ENCODE measurements at places on chromosomes 3 and 15. TPM values are rescaled to one million over a fixed set of nuclear protein-coding genes. Genes with fewer than 3 reads are reported as not detected.
A peak's percentile ranks its signal among the peaks of the same experiment; 100 is the strongest.

The TTLL13 gene
- not detected for total RNA-seq

DNA sequence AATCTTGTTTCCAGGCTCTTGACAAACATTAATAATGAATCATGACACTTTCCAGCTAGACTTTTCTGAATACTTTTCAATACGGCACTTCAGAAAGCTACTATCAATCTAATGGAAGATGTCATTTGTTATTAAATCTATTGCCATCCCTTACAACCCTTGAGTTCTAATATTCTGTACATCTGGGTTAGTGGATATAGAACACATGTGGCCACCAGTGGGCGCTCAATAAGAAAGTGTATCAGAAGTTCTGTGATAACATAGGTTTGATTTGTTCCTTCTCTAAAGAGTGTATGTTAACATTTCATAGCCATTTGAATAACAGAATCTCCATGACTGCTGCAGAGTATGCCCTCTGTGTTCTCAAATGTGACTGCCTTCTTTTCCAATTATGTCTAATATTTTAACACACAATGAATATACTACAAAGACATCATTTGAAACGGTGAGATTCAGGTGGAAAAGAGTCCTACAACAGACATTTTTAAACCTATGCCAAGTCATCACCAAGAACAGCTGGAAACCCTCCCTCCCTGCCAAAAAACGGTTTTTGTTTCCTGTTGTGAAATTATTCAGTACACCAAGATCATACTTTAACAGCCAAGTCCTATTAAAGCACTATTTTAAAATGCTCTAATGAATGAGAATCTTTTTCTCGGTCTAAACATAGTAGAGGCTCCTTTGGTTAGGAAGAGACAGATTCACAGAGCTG is 22.2 kb downstream of the ALDH1A2 start:
- DNase-seq: no peak

The COL8A1 gene
- total RNA-seq: 43.3 TPM

GRCh38 chr3:3665961-3666640 is 133.1 kb upstream of the LRRN1 start:
- DNase-seq: no peak

DNA sequence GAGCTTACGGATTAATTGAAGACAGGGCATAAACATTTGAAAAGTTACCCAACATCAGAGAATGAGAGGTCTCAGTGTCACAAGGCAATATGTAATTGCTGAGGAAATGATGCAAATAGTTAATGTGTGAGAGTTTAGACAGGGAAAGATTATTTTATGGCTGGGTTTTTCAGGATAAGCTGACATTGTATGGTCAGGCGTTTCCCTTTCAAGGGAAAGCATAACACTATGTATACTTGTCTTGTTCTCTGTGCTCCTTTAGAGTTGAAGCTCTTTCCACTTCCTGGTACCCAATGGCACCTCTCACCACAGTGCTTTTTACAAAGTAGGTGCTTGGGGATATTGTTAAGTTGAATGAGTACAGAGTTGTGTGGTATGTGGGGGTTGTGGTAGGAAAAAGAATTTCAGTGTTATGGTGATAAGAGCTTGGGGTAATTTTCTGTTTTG is 19.9 kb downstream of the IQGAP1 start:
- DNase-seq: no peak

DNA sequence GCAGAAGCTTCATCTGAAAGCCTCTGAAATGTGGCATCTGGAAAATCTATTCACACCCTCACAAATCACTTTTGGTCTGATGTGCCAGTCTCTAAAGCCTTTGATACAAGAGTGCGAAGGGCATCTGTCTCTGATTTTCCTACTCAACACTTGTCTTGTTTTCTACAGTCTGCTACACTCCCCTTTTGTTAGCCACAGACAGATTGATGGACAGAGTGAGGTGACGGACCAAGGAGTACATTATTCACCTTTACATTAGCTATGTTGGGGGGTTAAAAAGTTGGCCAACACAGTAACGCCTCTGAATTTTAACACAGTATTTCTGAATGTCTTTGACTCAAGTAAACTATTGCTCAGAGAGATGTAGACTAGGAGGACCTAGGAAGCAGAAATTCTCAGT is 63.1 kb downstream of the TNIK start:
- no peak for DNase-seq

The WNT5A gene
- 8.0 TPM for total RNA-seq

The INSYN1 gene
- total RNA-seq: 68.5 TPM

The SLC2A2 gene
- not detected for total RNA-seq

The PCSK6 gene
- 14.4 TPM for total RNA-seq

DNA sequence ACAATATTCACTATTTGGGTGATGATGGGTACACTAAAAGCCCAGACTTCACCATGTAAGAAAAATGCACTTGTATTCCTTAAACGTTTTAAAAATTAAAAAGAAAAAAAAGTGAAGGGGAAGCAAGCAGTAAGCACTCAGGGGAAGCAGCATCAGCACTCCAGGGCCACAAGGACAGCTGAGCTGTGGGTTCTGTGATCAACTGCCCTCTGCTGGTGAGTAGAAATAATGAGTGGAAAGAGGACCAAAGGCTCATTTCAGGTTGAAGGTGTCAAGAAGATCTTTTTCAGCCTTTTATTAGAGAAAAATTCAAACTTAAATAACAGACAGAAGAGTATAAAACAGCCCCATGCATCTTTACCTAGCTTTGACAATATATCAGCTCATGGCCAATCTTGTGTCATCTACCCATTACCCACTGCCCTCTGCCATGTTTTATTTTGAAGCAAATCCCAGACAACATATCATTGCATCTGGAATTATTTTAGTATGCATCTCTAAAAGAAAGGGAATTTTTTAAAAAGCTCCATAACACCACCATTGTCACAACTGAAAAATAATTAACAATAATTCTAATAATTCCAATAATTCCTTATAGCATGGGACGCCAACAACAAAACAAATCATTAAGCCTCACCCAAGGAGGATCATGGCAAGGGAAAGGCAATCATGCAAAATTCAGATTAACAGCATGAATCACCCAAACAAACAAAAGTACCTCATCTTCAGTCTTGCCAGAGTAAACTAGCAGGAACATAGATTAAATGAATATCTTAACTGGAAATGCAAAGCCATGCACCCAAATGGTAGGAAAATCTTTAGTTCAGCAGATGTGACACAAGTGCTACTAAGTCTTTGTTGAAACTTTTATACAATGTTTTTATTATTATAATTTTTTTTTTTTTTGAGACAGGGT is 42.5 kb downstream of the TAMM41 start:
- no peak for DNase-seq

DNA sequence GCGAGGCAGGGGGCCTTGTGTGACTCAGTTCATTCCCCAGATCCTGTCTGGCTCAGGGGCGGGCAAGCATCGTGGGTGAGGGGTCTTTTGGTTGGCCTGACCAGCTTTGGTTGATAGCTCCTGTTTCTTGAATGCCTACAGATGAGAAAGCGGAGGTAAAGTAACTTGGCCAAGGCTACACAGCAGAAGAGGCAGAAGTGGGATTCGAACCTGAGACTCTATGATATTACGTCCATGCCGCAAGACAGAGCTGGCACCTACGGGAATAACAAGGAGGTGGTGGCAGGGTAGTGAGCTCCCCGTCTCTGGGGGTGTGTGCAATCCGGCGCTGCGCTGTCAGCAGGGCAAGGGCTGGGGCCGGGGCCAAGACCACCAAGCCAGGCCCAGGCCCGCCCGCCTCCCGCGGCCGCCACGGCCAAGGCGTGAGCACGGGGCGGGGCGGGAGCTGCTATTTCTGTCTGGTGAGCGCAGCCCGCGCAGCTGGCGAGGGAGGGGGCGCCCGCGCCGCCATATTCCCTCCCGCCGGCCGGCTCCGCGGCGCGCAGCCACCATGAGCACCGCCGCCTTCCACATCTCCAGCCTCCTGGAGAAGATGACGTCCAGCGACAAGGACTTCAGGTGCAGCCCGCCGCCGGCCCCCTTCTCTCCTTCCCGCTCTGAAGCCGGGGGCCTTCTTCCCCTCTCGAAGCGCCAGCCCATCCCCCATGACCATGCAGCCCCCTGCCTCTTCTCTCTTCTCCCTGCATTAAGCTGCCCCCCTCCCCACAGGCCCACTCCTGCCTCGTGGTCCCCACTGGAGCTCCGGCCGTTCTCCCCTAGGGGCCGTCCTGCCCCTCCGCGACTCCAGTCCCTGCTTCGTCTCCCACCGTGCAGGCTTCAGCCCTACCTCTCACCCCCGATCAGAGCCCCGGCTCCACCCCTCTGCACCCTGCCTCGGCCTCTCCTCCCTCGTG is at the start of gene CAND2:
Gene CAND2 (plus strand): TSS at position 510 of the 953 bp plus-strand sequence. CDS start 41 bp downstream, at position 551.
- peak; percentile 70 for DNase-seq

GRCh38 chr15:99248000-99248715 is 1.2 kb downstream of the TTC23 start:
- DNase-seq: no peak

- no peak for DNase-seq
Observed at GRCh38 chr15:99566157-99566897, 543 bp downstream of the MEF2A start.

DNA sequence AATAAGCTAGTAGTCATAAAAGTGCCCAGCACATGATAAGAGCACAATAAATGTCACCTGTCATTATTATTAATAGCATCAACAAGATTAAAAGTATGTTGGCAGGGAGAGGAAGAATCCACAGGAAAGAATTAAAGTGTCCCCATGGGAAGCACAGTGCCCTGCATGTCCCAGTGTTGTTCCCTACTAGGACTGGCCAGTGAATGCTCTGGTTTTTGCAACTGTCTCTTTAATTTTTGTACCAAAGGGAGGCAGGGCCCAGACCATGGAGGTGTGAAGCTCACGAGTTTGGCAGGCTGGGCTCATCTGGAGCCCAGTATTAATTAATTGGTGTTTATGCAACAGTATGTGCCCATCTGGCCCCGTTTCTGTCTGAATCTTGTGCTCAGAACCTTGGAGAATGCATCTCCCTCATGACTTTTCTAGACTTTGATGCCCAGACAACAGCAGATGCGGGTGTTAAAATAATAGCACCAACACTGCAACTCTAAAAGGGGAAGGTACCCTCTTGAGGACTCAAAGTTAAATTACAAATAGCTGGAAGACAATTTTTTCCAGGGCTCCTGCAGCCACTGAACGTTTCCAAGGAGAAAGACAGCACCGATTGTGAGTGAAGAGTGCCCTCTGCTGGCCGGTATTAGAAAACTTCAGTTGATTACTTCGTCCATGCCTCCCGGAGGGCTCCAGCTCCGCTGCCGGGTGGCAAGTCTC is 71.9 kb upstream of the SPATA12 start:
- DNase-seq: peak; percentile 84

GRCh38 chr3:55412545-55412944 is 74.6 kb downstream of the WNT5A start:
- DNase-seq: no peak

The IGSF10 gene
- 5.2 TPM for total RNA-seq

The NXPE3 gene
- 49.8 TPM for total RNA-seq

GRCh38 chr3:8143186-8143585 is 358.4 kb upstream of the LMCD1 start:
- no peak for DNase-seq

GRCh38 chr15:79261836-79262235 is 20.7 kb upstream of the ANKRD34C start:
- DNase-seq: no peak

The SCAMP5 gene
- total RNA-seq: 4.0 TPM

The EPB42 gene
- 1.1 TPM for total RNA-seq

The MEIS2 gene
- total RNA-seq: 29.8 TPM

The ESYT3 gene
- 1.6 TPM for total RNA-seq

DNA sequence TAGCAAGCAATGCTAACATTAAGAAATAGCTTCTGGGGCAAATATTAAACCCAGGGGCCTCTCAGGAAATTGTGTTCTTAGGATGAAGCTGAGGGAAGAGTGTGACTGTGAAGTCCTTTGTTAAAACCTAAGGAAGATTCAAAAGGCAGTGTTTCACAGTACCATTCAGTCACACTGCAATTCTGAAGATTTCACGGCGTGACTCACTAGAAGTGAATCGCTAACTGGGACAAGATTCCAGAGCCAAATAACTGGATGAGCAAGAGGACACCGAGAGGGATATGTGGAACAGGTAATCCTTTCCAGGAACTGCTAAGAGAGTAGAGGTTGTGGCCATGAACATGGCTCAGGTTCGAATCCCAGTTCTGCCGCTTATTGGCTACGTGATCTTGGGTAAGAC is 61.8 kb upstream of the SMAD3 start:
- no peak for DNase-seq

The SUCNR1 gene
- total RNA-seq: 1.1 TPM

The ABHD10 gene
- 15.3 TPM for total RNA-seq

DNA sequence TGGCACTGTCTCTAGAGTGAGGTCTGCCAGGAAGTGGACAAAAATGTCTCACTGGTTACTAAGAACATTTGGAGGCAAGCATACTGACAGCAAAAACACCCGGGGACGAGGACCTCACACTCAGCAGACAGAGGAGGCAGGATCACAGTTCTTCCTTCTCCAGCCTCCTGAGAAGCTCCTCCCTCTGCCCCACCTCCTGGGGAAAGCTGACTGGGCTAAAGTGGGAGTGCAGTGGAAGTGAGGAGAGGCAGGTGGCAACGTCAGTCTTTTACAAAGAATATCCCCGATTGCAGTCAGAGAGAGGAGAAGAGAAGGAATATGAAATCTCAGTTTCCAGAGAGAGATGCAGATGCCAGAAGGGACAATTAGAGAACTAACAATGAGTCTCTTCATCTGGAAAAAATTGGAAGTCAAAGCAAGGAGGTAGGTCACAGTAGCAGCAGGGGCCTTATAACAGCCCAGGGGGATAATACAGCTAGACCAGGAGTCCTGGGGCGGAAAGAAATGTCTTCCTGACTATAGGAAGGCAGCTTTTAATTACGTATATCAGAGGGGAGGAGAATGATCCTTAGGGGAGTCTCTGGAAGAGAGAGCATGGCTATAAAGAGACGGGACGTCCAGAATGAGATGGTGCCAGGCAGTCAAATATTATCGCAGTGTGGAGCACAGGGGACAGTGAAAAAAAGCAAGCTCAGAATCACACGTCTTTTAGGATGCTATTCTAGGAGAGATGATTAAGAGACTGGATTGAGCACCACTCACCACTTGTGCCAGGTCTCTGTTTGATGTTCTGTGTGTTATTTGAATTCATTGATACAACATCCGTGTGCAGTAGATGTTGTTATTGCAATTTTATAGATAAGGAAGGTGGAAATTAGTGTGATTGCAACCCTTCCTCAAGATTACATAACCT is 47.2 kb downstream of the LEO1 start:
- DNase-seq: no peak

DNA sequence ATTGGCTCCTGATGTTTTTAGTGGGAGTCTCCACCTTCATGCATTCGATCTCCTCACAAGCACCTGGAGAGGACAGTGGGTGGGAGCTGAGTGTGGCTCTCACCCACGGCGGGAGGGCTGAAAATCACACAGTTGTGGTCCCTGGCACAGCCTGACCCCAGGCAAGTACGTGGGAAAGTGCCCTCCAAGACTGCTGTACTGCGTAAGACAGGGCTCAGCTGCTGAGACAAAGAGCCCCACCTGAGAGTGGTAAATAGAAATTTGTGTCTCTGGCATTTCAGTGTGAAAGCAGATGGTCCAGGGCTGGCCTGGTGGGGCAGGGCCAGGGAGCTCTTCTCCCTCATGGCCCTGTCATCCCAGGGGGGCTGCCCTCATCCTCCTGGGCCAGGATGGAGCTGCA is 77.4 kb upstream of the IQSEC1 start:
- DNase-seq: no peak
